ENCODE measurements at places on chromosomes 5 and 9.

DNA sequence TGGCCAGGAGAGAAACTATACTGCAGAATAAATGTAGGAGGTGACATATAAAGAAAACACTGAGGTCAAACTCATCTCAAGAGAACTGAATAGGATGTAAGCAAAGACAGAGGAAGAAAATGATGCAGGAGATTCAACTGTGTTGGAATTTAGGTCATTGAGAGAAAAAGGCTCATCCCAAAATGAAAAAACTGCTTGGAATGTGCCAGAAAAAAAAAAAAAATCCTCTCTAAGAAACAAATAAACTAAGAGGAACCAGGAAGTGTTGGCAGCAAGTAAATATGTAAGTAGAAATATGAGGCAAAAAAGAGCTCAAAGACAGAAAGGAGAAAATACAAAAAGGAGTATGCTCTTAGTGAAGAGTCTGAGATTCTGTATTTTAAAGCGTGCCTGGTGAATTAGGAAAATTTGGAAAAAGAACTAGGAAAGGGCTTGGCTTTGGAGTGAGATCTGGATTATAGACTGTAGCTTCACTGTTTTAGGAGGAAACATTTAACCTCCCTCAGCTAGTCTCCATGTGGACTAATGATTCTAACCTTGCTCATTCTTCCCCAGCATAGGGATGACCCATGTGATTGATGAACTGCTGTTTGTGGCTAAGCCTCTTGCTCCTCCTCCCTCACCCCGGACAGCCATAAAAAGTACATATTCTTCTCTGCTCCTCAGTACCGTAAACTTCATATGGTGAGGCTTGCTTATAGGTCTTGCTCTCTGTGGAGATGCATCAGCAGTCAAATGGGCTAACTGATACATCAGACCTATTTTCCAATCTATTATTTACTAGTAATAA lies 185.6 kb upstream of the POU5F2 start:
- DNase-seq, result no peak

DNA sequence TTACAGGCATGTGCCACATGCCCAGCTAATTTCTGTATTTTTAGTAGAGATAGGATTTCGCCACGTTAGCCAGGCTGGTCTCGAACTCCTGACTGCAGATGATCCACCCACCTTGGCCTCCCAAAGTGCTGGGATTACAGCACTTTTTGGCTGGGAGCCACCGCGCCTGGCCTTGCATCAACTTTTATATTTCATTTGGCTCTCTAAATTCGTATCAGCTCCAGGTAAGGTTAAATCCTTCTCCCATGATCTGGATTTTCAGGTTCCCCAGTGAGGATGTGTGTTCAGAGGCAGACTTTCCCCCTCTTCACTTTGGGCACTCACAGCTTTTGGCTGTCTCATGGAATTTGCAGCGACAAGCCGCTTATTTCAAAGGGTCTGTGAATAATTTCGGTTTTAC lies 16.8 kb upstream of the RNF38 start:
- DNase-seq, result no peak

GRCh38 chr9:131334629-131335367 lies 45.3 kb downstream of the PLPP7 start:
- DNase-seq, result no peak

DNA sequence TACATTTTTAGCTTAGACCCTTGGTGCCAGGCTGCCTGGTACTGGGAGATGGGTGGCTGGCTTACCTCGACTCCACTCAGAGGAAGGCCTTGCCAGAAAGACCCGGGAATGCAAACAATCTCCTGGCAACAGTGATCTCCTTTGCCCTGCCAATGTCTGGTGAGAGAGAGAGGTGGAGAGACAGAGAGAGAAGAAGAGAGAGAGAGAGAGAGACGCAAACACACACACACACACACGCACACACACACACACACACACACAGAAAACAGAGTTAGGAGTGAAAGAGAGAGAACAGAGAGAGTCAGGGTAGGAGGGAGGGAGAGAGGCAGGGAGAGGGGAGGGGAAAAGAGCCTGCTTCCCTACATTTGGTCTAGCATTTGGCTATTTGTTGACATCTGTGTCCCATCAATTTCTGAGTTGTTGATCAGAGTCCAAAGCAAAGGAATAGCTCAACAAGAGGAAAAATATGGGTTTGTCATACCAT lies 181.6 kb upstream of the MAP1B start:
- no peak for DNase-seq

- DNase-seq, result no peak
Observed at GRCh38 chr5:174599992-174600391, 124.4 kb upstream of the MSX2 start.

DNA sequence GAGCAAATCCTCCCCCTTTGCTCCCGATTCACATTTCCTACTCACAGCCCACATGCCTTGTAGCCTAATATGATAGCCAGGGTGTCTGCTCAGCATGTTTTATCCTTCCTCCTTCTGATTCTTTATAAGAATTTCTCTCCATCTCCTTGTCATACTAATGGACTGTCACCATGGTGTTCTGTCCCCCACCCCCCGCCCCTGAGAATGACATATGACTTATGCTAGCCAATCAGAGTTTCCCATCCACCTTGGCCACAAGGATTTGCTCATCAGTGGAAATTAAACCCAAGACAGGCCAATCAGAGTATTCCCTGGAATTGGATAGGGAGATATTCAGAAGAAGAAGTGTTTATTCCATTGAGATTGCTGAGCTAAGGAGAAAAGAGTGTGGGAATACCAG lies 16.0 kb downstream of the ABLIM3 start:
- DNase-seq, result no peak

All from stimulated activated CD4-positive, alpha-beta T cell treated with anti-CD3 and anti-CD28 coated beads, TNF-alpha, amount 100 ng/mL, for 48 hours (primary cell).